ENCODE measurements at places on chromosomes 4 and X.
A peak's percentile ranks its signal among the peaks of the same experiment; 100 is the strongest.

DNA sequence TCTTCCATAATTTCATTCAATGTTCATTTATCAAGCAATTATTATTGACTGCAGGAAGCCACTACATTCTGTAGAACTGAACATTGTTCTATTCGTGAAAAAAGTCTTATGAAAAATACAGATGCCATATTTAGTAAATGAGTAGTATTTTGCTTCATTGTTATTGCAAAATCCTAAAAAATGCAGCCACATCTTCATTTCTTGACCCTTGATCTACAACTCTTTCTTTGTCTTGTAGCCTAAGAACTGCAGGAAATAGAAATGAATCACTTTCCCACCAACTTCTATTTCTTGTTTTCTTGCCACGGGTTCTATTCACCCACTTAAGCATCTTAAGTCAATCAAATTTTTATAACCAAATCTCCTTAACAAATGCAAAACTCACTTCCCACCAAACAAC is 63.3 kb downstream of the KCNIP4 start:
- no peak for DNase-seq

- DNase-seq = peak; percentile 90
These were observed 113.9 kb upstream of the VAMP7 start for GRCh38 chrX:155767051-155767875.

DNA sequence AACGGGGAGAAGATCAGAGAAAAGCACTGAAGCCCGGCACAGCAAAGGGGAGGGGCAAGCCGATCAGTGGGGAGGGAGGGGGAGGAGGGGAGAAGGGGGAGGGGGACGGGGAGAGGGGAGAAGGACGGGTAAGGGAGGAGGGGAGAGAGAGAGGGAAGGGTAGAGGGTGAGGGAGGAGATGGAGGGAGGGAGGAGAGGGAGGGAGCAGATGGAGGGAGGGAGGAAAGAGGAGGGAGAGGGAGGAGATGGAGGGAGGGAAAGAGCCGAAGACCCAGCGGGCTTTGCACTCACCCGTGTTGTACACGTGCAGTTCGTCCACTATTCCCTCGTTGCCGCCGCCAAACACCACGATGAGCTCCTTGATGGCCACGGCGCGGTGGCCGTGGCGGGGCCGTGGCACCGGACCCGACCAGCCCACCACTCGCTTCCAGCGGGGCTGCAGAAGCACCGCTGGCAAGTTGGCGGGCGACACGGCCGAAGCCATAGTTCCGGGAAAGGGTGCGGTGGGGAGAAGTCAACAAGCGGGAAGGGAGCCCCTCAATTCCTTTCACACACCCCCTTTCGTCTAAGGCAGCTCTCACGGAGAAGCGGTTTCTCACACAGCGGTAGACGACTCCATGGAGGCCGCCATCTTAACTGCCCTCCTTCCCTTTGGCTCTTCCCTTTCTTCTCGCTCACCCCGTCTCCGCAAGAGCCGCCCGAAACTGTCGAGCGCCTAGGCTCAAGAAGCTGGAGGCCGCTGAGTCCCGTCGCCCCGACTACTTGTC is 1.1 kb downstream of the HCFC1 start:
- DNase-seq = peak; percentile 66

GRCh38 chr4:40559585-40560465 is 69.8 kb downstream of the RBM47 start:
- DNase-seq = no peak

GRCh38 chrX:78923198-78924015 is 21.8 kb upstream of the P2RY10 start:
- DNase-seq = no peak

GRCh38 chr4:151407466-151408379 is 1.3 kb upstream of the FHIP1A start:
- peak; percentile 24 for DNase-seq

DNA sequence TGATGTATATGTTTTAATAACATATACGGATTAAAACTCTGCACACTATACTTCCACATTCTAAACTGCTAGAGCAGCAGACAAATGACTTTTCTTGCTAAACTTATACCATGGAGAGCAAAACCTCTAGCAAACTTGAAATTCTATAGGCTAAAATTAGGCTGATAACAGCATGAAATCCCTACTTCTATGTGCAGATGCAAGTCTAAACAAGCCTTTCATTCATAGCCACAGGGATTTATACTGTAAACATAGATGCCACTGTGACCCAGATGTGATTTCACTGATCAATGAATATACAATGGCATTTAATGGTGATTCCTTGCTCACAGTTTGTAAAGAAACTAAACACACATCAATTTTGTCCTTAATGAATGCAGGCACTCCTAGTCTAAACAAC is 151.0 kb downstream of the ANTXR2 start:
- no peak for DNase-seq

DNA sequence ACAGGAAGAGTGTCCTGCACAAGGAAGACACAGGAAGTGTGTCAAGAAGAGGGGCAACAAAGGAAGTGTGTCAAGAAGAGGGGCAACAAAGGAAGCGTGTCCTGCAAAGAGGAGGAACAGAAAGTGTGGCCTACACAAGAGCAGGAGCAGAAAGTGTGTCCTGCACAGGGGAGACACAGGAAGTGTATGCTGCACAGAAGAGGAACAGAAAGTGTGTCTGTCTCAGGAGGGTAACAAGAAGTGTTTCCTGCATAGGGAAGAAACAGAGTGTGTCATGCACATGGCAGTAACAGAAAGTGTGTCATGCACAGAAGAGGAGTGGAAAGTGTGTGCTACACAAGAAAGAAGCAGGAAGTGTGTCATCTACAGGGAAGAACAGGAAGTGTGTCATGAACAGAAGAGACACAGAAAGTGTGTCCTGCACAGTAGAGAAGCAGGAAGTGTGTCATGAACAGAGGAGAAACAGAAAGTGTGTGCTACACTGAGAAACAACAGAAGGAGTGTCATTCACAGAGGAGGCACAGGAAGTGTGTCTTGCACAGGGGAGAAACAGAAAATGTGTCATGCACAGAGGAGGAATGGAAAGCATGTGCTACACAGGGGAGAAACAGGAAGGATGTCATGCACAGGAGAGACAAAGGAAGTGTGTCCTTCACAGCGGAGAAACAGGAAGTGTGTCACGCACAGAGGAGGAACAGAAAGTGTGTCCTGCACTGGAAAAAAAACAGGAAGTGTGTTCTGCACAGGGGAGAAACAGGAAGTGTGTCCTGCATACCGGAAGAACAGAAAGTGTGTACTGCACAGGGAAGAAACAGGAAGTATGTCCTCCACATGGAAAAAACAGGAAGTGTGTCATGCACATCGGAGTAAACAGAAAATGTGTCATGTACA is 526.4 kb upstream of the PRKX start:
- DNase-seq = no peak

- no peak for DNase-seq
These were observed 89.7 kb downstream of the MID1IP1 start for GRCh38 chrX:38890963-38891362.

All from umbilical cord (tissue), 2 donors.